Skeletal muscle tissue (tissue), 5 donors: ENCODE measurements at places on chromosomes 5 and 9. TPM values are rescaled to one million over a fixed set of nuclear protein-coding genes. Genes with fewer than 3 reads are reported as not detected.

Gene CATSPER3
- total RNA-seq, result 0.52 TPM

Gene SPINK6
- total RNA-seq, result not detected

Gene ADGRD2
- not detected for total RNA-seq

Gene ANKRA2
- total RNA-seq, result 35.0 TPM

Gene BAAT
- 0.52 TPM for total RNA-seq

Gene TMEM215
- 0.52 TPM for total RNA-seq

Gene NMUR2
- not detected for total RNA-seq
